ENCODE measurements at places on chromosomes 4 and X. TPM values are rescaled to one million over a fixed set of nuclear protein-coding genes. Genes with fewer than 3 reads are reported as not detected.

SHROOM4 gene
- total RNA-seq, result 39.6 TPM

- DNase-seq, result no peak
These were observed 492.1 kb downstream of the INPP4B start for GRCh38 chr4:142354041-142354440.

EFHC2 gene
- total RNA-seq, result 0.10 TPM

UGT2B15 gene
- not detected for total RNA-seq

GRCh38 chr4:88005076-88005475 lies 2.4 kb upstream of the PKD2 start:
- DNase-seq, result no peak

TCEAL3 gene
- total RNA-seq, result 17.3 TPM

DNA sequence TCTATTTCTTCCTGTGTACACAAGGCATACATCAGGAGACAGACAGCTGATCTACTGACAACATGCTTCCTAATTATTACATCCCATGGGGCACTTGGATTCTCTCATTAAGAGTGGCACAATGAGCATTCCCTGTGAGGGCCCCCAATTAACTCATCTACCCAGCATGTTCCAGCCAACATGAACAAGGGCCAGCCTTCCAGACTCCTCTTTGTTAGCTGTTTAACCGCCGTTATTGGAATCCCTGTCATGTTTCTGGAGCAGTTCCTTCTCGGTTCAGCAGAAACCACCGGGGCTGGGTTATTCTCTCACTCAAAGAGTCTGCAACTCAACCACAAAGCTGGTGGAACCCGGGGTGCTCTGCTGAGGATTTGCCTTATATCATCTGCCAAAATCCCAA lies 9.9 kb upstream of the GPM6B start:
- no peak for DNase-seq

PNMA5 gene
- total RNA-seq, result not detected

- no peak for DNase-seq
These were observed 49.7 kb downstream of the TMPRSS11F start for GRCh38 chr4:68079928-68080327.

DNA sequence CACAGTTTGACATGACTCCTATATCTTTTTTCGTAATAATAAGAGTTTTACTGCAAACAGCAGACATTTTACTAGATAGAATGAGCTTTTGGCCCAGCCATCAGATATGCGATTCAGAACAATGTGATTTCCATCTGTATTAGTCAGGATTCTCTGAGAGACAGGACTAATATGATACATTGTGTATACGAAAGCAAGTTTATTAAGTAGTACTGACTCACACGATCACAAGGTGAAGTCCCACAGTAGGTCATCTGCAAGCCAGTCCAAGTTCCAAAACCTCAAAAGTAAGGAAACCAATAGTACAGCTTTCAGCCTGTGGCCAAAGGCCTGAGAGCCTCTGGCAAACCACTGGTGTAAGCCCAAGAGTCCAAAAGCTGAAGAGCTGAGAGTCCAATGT lies 24.1 kb downstream of the CXCL8 start:
- no peak for DNase-seq

GRCh38 chr4:184261246-184261645 lies 43.6 kb upstream of the ENPP6 start:
- no peak for DNase-seq

CTSO gene
- total RNA-seq, result 18.3 TPM

PAGE1 gene
- not detected for total RNA-seq

DNA sequence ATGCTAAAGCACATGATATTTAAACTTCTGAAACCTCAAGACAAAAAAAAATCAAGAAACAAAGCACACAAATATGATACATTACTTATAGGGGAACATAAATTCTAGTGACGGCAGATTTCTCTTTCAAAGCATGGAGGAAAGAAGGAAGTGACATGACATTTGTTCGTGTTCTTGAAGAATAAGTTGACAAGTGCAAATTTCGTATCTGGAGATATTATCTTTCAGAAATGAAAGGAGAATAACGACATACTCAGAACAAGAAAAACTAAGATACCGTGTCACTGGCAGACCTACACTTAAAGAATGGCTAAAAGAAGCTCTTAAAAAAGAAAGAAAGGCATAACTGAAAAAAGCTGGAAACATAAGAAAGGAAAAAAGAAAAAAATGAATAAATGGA lies 16.6 kb downstream of the CENPVL2 start:
- no peak for DNase-seq

EGF gene
- total RNA-seq, result 0.10 TPM

WDR17 gene
- total RNA-seq, result 0.05 TPM

GRCh38 chrX:97402903-97403302 lies 519.2 kb downstream of the RPA4 start:
- DNase-seq, result no peak

DNA sequence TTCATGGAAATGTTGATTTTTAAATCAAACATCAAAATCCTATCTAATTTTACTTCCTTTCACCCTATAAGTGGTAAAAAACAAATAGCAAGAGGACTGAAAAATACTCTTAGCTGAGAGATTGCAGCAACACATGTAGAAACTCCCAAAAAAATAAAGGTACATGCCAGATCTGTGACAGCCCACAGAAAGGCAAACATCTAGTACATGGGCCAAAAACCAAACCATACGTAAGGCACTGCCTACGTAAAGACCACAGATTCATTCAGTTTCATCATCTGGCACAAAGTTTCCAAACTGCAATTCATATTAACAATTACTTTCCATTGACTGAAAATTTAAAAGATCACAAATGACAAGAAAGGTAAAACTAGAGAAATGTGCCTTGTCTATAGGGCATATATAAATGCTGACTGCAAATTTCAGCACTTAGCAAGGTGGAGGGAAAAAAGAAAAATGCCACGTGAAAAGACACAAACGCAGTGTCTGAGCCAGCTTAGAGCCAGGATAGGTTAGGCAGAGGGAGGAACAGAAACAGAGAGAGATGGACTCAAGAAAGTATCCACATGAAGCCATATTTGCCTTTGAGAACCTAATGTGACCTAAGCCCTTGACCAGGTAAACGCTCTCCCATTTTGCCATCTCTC lies 88.1 kb downstream of the TSPAN5 start:
- DNase-seq, result no peak

GRCh38 chr4:149574971-149575370 lies 240.7 kb downstream of the IQCM start:
- DNase-seq, result no peak

DNA sequence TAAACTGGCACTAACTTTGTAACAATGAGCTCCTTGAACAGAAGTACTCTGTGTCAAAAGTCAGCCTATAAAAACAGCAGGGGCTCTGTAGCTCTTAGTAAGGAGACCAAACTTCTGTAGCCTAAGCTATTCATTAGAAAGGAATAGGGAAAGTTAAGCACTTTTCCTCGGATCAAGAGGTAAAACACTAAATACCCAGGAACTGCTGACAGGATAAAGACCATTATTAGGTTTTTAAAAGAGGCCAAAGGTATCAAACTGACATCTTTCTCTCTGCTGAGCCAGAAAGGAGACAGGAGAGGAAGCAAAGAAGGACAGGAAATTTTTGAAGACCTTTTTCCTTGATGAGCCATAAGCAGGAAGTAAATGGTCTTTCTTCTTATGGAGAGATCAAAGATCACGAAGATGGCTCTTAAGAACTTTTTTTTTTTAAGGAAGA lies 31.9 kb downstream of the ANAPC10 start:
- no peak for DNase-seq

- no peak for DNase-seq
These were observed 345.4 kb downstream of the PPP1R2C start for GRCh38 chrX:42432552-42432951.

DOK7 gene
- total RNA-seq, result not detected

ENPP6 gene
- 0.76 TPM for total RNA-seq

DNA sequence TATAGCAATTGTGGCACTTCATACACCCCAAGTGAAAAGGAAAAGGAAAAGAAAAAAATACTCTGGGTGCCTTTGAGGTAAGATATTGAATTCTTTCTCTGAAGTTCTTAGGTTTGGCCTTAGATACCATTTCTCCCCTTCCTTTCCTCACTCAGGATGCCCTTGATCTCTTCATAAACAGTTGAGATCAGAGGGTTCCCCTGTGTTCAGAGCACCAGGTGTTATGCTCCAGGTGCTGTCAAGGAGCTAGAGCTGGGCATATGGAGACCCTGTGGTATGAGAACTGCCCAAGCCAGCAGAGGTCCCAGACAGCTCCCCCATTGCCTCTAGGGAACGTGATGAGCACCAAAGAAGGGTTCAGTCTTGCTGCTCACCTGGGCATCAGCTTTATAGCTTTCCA lies 17.1 kb upstream of the CD40LG start:
- DNase-seq, result no peak

DNA sequence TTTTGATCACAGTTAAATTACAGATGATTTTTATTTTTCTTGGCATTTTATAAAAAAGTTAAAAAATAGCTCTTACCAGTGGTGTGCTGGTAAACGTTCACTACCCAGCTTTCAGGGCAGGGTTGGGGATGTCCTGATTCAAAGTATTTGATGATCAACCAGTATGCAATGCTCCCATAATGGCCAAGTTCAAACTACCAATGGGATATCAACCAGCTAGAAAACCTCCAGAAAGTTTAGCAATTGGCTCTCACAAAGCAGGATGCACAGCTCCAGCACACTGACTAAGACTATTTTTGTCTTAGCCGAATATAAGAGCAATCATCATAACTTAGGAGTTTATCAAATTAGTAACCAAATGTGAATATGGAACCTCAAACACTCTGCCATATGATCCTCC lies 108.0 kb upstream of the PDE5A start:
- DNase-seq, result no peak

HAND2 gene
- not detected for total RNA-seq

DNA sequence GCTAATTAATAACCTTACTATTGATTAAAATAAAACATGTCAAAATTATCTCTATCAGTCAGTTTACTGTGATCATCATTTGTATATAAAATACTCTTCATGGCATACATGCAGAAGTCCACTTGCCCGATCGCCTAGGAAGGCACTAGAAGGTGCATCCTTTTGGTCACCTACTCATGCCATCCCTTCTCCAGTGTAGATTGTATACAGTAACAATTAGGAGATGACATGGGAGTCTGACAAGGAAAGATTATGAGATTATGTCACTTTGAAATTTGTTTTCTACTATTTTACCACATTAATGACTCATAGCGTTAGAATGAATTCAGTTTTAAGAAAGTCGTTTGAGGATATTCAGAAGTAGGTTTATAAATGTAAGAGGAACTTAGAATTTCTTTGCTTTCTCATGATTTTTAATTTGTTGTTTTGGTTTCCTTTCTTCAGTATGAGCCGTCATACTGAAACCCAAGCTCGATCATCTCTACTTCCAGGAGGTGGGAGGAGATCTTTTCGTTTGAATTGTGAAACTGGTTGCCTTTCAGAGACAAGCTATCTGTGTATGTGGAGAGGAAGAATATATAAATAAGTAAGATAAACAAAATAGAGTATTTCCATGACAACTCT lies 51.1 kb upstream of the UNC5C start:
- no peak for DNase-seq

TEX13C gene
- total RNA-seq, result not detected

- no peak for DNase-seq
These were observed 56.3 kb downstream of the MSN start for GRCh38 chrX:65723706-65724105.

FSTL5 gene
- total RNA-seq, result not detected

DNA sequence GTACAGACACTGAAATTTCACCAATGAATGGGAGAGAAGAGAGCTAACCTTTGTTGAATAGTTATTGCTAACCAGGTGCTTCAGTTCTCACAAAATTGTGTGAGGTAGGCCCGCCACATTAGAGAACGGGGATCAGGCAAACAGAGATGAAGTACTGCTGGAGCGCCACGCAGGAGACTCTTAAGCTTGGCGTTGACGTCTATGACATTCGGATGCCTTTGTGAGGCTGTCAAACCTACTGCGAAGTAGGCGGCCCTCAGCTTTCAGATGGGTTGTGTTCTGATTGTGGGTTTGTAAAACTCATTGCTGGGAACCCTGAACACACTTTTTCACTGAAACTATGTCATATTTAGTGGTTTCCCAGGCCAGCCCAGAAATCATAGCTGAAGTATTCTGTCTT lies 173.6 kb downstream of the CBR4 start:
- DNase-seq, result no peak

DNA sequence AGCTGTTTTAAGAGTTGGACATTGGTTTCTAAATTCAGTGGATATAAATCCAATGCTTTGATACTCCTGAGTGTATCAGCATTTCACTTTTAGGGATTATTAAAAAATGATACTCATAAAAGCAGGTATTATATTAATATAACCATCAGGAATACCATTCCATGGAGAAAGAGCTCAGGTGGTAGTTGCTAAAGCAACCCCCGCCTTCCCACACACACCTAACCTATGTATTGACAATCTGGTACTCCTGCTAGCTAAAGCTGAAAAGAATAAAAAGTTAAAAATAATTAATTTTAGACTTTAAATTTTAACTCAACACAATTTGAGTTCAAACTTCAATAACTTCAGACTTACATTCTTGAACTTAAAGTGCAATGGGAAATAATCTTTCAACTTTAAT lies 717.1 kb upstream of the HS3ST1 start:
- no peak for DNase-seq

GRCh38 chr4:168917138-168917779 lies 92.8 kb downstream of the CBR4 start:
- DNase-seq, result peak; percentile 39

GRCh38 chrX:84047339-84047738 lies 140.7 kb downstream of the RPS6KA6 start:
- DNase-seq, result no peak

- DNase-seq, result no peak
These were observed 4.0 kb upstream of the HSPA4L start for GRCh38 chr4:127778102-127778501.

S100P gene
- not detected for total RNA-seq

DNA sequence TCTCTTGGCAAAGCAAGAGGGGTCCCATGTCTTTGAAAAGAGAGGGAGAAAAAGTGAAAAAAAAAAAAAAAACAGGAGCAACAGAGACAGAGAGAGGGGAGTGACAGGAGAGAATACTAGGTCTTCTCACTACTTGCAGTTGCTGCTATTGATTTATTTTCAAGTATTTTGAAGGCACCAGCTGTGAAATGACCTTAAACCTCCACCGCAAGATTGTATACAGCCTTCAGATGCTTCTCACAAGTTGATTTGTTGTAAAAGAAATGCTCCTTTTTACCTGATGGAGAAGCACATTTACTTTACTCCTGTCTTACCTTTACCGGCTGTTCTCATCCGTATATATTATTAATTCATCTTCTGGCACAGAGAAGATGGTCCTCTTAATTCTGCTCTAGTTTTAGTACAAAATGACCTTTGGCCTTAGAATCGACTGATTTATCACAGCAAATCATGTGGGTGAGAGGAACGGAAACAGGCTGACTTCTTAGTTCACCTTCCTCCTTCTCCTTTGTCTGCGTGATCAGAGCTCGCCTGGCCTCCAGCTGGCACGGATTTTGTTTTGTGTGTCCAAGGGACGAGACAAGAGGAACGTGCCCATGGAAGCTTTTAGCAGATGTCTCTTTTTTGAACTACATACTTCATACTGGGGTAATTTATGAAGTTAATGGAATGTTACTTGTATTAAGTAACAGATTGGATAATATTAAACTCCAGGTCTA lies 82.4 kb upstream of the PACRGL start:
- DNase-seq, result no peak

CLDN22 gene
- not detected for total RNA-seq
